ENCODE measurements at places on chromosomes 5 and 9.

DNA sequence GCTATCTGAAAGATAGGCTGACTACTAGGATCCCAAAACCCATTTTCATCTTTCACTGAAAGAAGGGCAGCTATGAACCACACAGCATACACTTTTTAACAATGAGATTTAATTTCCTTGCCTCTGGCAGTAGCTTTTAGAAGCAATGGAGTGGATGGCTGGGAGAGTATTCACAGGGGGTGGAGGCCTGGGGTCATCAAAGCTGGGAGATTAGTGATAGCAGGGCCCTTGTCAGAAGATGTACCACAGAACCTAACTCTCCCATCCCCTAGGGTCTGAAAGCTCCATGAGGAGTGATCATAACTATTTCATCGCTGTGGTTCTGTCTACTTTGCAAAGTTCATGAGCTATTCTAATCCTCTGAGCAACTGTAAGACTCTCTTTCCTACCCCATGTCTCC lies 332.2 kb downstream of the PRELID2 start:
- DNase-seq, result no peak

DNA sequence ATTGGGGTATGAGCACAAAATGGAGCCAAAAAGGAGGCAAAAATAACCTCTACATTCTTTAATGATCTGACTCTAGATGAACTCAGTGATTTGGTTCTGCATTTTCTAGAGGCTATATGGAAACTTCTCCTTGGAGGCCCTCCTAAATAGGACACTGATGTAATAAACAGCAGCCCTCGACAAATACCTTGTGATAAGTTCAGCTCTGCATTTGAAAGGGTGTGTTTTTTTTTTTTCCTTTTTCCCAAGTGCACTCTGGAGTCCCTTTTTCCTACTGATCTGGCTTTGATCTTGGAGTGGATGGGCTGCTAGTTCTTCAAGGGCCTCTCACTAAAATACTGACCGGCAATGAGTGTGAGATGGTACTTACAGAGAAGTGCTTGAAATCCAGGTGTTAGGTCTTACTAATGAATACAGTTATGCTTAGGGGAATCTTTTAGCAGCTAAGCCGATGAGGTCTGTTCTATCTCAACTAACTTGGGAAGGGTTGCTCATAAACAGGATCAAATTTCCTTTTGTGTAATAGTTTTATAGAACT lies 161.7 kb downstream of the MAST4 start:
- no peak for DNase-seq

DNA sequence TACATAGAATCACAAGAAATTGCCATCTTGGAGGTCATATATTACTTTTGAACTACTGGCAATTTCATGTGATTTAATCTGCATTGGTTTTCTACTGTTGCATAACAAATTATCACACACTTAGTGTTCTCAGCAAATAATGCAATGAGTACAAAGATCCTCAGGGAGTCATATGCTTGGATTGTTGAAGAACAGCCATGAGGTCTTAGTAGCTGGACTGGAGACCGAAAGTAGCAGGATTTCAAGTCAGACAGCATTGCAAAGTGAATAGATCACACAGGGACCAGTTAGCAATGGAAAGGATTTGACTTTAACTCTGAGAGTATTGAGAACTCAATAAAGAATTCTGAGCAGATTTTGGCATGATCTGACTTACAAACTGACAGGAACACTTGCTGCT lies 32.2 kb upstream of the FRMD3 start:
- no peak for DNase-seq

DNA sequence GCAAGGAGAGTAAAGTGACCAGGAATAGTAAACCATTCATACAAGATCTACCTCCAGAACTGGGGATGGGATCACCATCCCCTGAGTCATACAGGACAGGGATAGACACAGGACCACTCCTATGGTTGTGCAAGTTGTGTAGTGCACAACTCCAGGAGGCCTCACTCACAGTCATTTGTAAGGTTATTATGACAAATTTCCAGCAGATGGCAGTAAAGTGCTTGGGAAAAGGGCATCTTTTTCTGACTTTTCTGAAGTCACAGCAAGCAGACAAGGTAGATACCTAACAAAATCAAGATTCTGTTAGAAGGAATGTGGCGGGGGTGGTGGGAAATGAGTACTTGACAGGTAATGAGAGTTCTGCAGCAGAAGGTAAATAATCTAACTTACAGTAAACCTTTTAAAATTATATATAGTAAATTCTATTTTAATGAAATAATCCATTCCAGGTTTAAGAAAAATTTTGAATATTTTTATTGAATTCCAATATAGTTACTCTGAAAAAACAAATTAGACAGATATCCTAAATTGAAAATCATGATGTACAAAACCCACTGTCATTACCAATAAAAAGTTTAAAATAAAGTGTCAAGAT lies 16.7 kb upstream of the KIF27 start:
- DNase-seq, result no peak

- no peak for DNase-seq
Observed at GRCh38 chr5:67292201-67292940, 95.8 kb upstream of the CD180 start.

DNA sequence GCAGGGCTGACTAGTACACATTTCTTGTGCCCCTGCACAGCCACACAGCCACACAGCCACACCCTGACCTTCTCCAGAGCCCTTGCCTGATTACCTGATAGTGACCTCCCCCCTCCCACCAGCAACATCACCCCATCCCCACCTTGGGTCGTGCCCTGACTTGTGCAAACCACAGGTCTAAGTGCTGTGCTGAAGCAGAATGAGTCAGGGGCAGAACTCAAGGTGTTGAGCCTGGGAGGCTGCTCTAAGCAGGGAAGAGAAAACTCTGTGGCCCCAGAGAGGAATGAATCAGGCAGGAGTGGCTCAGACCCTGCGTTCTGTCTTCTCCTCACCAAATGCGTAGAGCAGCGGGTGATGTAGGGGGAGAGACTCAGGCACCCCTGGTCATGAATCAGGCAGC lies 24.3 kb upstream of the FAT2 start:
- no peak for DNase-seq

- DNase-seq, result no peak
Observed at GRCh38 chr5:163345216-163345615, 92.2 kb upstream of the CCNG1 start.

DNA sequence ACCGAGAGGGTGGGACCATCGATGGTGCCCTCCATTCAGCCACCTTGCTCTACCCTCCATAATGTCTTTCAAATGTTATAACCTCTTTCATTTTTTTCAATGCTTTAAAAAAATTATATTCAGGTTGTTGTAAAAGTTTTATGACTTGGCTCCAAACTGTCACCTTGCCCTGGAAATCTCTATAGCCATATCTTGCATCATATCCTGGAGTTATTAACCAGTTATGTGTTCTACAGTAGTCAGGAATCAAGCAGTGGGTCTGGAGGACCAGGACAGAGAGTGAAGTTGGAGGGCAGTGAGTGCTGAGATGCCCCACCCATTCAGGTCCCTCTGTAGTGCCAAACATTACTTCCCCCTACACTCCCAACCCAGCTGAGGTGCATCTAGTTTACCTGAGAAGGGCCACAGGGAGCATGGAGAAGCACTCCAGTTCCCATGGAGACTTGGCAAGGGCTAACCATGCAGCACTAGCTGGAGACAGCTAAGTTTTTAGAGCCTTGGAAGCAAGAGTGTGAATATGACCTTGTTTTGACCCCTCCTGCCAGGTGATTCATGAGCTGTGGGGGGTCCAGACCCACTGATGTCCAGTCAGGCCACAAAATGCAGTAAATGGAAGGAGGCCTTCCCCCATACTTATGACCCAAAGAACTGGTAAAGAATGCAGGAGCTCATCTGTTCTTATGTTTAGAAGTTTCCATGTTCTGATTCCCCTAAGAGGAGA lies 5.5 kb downstream of the IFNA8 start:
- DNase-seq, result no peak

- DNase-seq, result no peak
Observed at GRCh38 chr9:27847818-27848217, 274.5 kb upstream of the C9orf72 start.

DNA sequence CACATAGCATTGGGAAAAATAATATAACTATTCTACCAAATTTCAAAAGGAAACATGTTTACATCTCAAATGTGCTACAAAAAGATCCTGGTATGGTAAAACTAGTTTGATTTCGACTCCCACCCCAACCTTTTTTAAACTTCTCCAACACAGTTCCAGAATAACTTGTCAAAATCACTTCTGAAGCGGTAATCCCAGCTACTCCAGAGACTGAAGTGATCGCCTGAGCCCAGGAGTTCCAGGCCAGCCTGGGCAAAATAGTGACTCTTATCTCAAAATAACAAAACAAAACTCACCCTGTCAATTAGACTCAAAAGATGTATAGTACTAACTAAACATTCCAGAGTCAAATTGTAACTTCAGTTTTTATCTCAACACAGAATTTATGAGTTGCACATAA lies 71.3 kb upstream of the RNF38 start:
- DNase-seq, result no peak

GRCh38 chr5:123659011-123659410 lies 147.0 kb downstream of the CSNK1G3 start:
- no peak for DNase-seq

DNA sequence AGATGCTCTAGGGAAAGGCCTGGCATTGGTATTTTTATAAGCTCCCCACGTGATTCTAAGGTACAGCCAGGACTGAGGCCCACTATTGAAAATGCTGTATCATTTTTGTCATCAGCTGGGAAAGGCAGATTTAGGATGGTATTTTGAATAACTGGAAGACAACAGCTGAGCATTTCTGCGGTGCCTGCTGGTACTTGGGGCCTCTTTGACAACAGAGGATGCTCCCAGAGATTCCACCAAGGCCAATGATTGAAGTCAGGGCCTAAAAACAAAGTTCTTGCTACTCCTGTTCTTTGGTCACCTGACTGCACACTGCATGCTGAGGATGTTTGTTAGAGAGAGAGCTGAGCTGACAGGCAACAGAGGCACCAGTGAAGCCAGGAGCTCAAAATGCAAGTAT lies 8.1 kb downstream of the FBLL1 start:
- DNase-seq, result no peak

- DNase-seq, result no peak
Observed at GRCh38 chr9:114046875-114047274, 31.2 kb downstream of the AMBP start.

- no peak for DNase-seq
Observed at GRCh38 chr9:135714242-135715055, 12.5 kb downstream of the KCNT1 start.
